T-helper 22 cell (primary cell): ENCODE measurements at places on chromosomes 2 and 18.

GRCh38 chr18:44759925-44760342 is 79.2 kb downstream of the SETBP1 start:
- no peak for DNase-seq

GRCh38 chr2:139156730-139157129 is 376.5 kb upstream of the NXPH2 start:
- DNase-seq: no peak

DNA sequence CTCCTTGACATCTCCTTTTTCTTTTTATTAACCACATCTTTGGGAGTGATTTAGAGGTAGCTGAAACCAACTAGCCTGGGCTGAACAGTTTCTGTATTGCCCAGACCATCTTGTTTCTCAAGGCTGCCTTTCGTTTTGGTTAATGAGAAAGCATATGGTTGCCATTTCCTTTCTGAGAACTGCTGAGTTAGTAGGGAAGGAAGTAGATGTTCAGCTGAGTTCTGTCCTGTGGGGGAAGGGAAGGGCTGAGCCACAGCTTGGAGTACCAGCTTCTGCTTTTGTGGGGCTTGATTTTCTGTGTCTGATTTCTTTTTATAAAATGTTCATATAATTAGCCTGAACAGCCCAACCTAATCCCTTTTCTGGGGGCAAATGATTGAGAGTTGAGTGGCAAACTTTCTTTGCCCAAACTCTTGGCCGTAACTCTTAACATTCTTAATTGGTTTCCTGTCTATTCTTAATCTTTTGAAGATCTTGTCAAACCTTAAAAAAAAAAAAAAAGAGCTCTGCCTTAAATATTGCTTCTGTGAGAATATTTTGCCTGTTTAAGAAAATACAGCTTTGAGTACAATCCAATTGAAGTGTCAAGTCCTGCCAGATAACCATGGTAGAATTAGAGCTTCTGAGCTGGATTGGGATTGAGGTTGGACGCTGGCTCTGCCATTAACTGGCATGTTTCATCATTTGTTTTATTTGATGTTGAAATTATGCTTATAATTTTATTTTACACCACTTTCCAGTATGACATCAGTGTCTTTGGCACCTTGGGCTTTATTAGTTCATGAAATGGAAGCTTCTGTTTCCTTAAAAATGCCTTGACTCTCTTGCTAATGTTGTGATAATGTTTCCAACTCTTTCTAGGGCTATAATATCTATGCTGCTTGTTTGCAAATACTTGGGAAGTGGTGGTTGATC is 1.9 kb upstream of the NABP1 start:
- DNase-seq: peak; percentile 41

DNA sequence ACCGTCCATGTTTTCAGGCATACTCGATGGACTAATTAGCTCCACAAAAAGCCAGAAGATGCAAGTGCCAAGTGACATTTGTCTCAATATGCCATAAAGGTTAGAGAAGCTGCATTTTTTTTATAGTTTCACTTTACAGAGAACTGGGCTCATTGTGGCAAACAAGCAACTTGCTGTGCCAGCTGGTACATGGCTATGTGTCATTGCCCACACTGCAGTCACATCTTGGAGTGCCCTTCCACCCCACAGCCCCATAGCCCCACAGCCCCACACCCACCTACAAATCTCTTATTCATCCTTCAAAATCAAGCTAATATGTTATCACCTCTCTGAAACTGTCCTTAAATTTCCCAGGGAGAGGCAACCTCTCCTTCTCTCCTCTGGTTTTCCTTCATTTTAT is 451.9 kb downstream of the ARHGAP15 start:
- DNase-seq: no peak

DNA sequence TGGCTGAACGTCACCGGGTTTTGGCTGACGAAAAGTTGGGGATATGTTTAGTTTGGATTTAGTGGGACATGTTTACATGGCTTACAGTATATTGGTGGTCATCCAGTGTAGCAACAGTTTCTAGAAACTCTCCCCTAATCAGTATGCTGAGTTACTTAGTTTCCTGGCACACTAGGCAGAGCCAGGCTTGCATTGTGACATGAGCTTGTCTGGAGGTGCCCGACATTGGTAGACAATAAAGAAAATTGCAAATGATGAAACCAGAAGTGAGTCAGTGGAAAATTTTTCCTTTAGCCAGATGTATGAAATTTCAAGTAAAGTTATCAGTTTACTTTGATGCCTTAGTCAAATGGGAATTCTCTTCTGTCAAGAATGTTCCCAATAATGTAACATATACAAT is 276.1 kb downstream of the RDH14 start:
- no peak for DNase-seq

GRCh38 chr2:166957686-166958085 is 69.4 kb downstream of the XIRP2 start:
- no peak for DNase-seq

DNA sequence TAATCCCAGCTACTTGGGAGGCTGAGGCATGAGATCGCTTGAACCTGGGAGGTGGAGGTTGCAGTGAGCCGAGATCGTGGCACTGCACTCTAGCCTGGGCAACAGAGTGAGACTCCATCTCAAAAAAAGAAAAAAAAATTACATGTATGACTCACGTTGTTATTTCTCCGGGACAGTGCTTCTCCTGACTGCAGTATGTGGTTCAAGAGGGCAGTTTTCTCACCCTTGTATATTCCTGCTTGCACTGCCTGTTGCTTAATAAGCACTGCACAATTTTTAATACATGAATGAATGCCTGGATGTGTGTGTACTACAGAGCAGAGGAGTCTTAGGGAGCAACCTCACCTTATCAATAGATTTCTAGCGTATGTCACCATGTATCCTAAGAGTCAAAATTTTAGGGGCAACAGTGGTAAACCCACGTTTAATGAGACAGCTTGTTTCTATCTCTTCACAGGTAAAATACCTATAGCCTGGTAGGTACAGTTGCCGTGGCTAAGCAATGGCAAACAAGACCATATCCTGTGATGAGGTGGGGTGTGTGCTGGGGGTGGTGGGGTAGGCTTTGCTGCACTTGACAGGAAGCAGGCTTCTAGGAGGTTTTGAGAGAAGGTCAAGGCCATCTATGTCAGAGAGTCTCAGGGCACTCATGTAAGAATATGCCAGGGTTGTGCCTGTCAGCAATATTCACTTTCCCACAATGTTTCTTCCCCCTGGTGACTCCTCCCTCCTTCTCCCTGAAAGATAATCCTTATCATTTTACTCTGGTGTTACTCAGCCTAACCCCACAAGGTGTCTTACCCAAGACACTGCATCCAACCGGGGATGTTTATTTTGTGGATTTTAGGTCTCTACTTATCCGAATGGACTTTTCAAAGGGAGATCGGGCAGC is 36.9 kb upstream of the MEX3C start:
- no peak for DNase-seq

DNA sequence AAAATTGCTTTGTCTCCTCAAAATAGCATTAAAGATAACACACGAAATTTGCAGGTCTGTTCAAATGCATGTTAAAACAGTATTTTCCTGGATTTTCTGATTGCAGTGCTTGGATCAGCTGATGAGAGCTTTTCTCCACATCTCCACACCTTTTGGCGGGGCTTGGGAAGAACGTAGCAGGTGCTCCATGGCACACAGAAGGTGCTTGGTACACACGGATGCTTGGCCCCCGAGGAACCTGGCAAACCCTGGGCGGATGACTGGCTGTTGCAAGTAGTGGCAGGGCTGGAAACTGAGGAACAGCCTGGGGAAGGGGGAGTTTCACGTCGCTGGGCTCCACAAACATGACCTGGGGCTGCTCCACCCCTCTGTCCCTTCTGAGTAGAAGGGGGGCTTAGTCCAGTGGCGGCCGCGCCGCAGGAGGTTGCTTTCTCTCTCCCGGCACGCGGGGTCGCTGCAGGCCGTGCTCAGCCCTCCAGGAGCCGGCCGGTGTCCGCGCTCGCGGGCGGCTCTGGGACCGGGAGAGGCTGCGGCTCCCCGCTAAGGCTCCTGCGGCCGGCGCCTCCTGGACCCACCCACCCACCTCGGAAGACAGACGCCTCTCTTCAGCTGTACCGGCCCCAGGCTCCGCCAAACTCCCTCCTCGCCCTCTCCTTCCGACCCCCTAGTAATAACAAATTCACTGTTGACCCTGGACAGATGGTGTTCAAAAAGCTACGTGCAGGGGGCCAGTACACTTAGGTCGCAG is 69.3 kb downstream of the MARCO start:
- DNase-seq: no peak

DNA sequence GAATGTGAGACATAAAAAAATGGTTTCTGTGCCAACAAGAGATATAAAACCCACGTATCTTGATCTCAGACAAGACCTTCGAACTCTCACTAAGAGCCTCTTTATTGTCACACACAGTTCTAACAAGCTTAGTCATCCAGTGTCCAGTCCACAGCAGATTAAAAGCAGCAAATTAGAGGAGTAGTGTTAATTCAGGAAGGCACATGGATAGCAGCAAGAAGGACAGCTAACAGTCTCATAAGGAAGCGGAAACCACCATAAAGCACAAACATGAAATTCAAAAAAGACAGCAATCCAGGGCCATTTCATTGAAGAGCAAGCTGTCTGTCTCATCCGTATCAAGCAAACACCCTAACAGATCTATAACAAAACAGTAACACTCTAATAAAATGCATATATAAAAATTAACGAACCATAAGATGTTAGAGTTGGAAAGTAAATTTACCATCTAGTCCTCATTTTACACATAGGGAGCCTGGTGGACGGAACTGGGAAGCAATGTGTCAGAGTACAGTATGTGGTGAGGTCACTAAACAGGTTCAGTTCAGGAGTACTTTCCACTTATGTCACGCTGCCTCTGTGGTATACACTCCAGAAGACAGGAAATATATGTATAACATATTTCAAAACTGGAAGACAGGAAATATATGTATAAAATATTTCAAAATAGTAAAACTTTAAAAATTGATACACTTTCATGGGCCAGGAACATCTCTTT is 18.3 kb downstream of the AAK1 start:
- no peak for DNase-seq

DNA sequence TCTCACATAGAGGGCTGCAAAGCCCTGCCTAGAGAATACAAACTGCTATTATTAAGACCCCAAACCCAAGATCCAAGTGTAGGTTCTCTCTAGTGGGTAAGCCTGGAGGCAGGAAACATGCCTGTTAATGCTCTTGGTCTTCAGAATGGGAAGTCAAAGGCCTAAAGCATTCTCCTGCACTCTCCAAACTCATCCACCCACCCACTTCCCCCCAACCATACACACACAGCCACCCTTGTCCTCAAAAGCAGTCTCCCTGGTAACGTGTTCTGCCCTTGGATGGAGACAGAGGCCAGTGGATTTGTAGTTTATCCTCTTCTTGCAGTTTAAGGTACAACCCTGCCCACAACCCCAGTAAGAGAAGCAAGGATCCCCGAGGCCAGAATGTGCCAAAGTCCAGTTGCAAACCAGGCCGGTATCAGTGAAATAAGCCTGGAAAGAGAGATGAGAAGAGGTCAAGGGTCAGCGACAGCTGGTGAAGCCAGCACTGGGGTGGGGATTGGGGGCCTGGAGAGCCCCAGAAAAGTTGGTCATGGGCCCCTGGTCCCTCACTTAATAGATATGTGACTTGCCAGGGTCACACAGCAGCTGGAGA is 23.0 kb downstream of the TMEM247 start:
- no peak for DNase-seq
